Activated T-helper 1 cell treated with anti-CD3 and anti-CD28 coated beads, Interleukin-12 subunit alpha, Interleukin-12 subunit beta, Interleukin-2, Interleukin-4 antibody, amounts not matched to agents 30 ng/mL and 10 ng/mL and 1 ng/mL, durations not matched to agents 14 hours and 24 hours and 36 hours (primary cell): ENCODE measurements at places on chromosomes 2 and 18. TPM values are rescaled to one million over a fixed set of nuclear protein-coding genes. Genes with fewer than 3 reads are reported as not detected.

- DNase-seq = no peak
- no peak overlapping the region for H3K27ac ChIP-seq
- H3K4me1 ChIP-seq = no peaks in the 10 kb centered on the region
- no peak overlapping the region for H3K4me3 ChIP-seq
- H3K27me3 ChIP-seq = peaks cover 3% of the 10 kb centered on the region
Observed at GRCh38 chr2:222272446-222273015, 26.3 kb downstream of the PAX3 start.

- H3K27ac ChIP-seq = no peak overlapping the region
- H3K27me3 ChIP-seq = peaks cover 2% of the 10 kb centered on the region
- no peak for DNase-seq
- no peaks in the 10 kb centered on the region for H3K4me1 ChIP-seq
- H3K4me3 ChIP-seq = no peak overlapping the region
Observed at GRCh38 chr2:199414001-199414400, 43.7 kb downstream of the SATB2 start.

DNA sequence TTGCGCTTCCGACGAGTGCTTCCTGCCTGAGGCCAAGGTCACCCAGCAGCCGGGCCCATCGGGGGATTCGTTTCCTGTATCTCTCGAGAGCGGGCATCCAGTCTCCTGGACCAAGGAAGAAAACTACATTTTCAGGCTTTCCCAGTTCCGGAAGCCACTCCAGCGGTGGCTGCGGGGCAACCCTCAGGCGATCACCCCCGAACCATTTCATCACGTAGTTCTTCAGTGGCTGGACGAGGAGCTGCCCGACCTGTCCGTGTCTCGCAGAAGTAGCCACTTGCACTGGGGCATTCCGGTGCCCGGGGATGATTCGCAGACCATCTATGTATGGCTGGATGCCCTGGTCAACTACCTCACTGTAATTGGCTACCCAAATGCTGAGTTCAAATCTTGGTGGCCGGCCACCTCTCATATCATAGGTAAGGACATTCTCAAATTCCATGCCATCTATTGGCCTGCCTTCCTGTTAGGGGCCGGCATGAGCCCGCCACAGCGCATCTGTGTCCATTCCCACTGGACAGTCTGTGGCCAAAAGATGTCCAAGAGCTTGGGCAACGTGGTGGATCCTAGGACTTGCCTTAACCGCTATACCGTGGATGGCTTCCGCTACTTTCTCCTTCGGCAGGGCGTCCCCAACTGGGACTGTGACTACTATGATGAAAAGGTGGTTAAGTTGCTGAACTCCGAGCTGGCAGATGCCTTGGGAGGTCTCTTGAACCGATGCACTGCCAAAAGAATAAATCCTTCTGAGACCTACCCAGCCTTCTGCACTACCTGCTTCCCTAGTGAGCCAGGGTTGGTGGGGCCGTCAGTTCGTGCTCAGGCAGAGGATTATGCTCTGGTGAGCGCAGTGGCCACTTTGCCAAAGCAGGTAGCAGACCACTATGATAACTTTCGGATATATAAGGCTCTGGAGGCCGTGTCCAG is 1.0 kb downstream of the MARS2 start:
- peak overlapping the region; percentile 85 for H3K27ac ChIP-seq
- no peaks in the 10 kb centered on the region for H3K27me3 ChIP-seq
- peak; percentile 38 for DNase-seq

DNA sequence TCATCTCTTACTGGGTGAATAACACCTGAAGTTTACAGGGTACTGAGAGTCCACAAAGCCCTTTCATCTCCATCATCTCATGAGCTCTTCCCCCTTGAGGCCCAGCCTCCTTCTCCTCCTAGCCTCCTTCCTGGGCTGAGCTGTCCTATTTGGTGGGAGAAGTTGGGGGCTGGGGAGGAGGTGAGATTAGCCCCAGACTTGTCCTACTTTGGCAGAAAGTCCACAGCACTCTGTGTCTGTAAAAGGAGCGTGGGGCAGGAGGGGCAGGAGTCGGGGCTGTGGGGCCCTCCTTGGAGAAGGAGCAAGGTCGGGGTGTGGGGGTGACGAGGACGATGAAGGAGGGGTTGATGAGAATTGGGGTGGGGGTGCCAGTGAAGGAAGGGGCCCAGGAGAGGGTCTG is 10.0 kb upstream of the DES start:
- no peaks in the 10 kb centered on the region for H3K36me3 ChIP-seq
- DNase-seq = no peak
- no peaks in the 10 kb centered on the region for H3K4me1 ChIP-seq
- H3K27me3 ChIP-seq = peaks cover 24% of the 10 kb centered on the region

GRCh38 chr2:227205701-227206100 is 41.3 kb downstream of the COL4A3 start:
- H3K4me3 ChIP-seq = no peak overlapping the region
- no peak overlapping the region for H3K27ac ChIP-seq
- H3K4me1 ChIP-seq = no peaks in the 10 kb centered on the region
- DNase-seq = no peak
- H3K27me3 ChIP-seq = no peaks in the 10 kb centered on the region
- H3K36me3 ChIP-seq = no peaks in the 10 kb centered on the region

GRCh38 chr18:26771524-26771923 is 94.0 kb downstream of the AQP4 start:
- H3K27ac ChIP-seq = no peak overlapping the region
- H3K4me3 ChIP-seq = no peak overlapping the region
- H3K36me3 ChIP-seq = no peaks in the 10 kb centered on the region
- no peak for DNase-seq

GRCh38 chr18:8957731-8958130 is 144.8 kb upstream of the NDUFV2 start:
- no peak overlapping the region for H3K4me3 ChIP-seq
- peaks cover 4% of the 10 kb centered on the region for H3K27me3 ChIP-seq
- no peak overlapping the region for H3K27ac ChIP-seq
- no peak for DNase-seq
- H3K4me1 ChIP-seq = no peaks in the 10 kb centered on the region

DNA sequence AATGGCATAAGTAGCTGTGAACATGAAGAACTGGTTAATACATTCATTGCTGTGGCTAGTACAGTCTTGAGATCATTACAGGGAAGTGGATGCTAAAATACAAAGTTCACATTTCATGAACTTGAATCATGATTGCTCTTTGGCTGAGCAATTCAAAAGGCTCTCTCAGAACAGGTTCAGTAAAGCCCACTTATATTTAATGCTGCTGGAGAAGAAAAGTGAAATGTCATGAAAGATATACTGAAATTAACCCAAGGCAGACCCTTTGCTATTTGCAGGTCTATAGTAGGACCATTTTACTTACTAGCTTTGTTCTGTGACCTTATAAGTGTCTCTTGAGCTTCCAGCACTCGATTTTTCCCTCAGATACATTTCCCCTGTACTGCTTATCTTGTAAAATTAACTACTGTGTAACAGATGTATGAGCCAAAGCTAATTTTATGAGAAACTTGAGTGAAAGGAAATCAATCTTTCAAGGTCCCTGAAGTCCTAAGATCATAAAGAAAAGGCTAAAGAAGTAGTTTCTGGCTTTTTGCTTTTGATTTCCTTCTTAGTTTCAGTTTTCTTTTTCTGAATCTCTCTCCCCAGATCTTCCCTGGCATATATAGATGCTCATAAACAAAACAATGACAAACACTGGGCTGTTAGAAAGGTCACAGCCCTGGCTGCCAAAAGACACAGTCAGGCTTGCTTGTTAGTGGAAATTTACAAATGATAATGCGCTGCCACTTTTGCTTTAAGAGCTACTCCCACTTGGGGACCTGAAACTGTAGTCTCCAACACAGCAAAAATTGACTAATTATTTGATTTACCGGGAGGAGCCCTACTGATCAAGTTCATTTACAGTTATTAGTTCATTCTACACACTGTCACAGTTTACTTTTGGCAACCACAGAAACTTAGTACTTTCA is 132.7 kb upstream of the XPO1 start:
- peaks cover 6% of the 10 kb centered on the region for H3K36me3 ChIP-seq
- H3K4me3 ChIP-seq = peak overlapping the region; percentile 73
- peak overlapping the region; percentile 85 for H3K27ac ChIP-seq
- peaks cover 19% of the 10 kb centered on the region for H3K4me1 ChIP-seq
- H3K27me3 ChIP-seq = peaks cover 7% of the 10 kb centered on the region

- H3K27me3 ChIP-seq = no peaks in the 10 kb centered on the region
- no peak overlapping the region for H3K27ac ChIP-seq
- DNase-seq = no peak
- no peaks in the 10 kb centered on the region for H3K36me3 ChIP-seq
Observed at GRCh38 chr2:122525336-122525735, 769.9 kb downstream of the TSN start.

DNA sequence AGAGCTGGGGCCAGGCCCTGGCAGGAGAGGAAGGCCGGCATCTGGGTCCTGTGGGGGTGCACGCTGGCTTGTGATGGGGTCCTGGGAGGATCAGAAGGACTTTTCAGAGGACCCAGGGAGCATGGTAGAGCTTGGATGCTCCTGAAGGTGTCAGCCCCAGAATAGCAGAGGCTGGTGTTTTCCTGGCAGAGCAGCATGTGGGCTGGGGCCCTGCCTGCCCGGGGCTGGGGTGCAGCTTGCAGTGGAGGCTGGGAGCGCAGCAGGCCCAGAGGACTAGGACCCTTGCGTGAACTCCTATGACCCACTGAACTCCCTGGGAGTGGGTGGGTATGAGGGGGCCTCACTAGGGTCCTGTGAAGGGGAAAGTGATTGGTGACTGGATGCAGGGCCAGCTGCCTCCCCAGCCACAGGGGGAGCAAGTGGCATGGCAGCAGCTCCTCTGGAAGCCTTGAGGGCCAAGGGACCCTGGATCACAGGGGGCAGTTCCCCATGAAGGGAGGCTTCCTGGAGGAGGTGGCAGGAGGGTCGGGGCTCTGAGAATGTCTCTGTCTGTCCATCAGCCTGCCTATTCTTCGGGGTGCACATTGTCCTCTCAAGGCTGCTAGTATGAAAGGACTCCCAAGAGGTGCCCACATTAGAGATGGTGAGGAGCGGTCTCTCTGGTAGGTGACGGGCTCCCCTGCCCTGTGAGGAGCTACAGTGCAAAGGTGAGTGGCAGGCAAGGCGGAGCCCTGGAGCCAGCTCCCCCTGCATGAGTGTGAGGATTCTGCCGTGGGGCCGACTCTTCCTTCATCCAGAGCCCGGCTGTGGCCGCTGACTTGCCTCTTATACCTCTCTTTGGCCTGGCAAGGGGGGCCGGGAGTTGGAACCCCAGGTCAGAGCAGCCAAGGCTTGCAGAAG is 249.0 kb downstream of the DYSF start:
- no peak for DNase-seq
- H3K36me3 ChIP-seq = no peaks in the 10 kb centered on the region
- H3K27ac ChIP-seq = no peak overlapping the region

GRCh38 chr18:79424008-79424565 is 28.4 kb downstream of the NFATC1 start:
- H3K27me3 ChIP-seq = no peaks in the 10 kb centered on the region
- H3K27ac ChIP-seq = peak overlapping the region; percentile 61
- peaks cover 25% of the 10 kb centered on the region for H3K4me1 ChIP-seq
- DNase-seq = no peak

GRCh38 chr2:13052547-13052946 is 335.8 kb downstream of the TRIB2 start:
- no peaks in the 10 kb centered on the region for H3K4me1 ChIP-seq
- DNase-seq = no peak
- no peak overlapping the region for H3K4me3 ChIP-seq
- peaks cover 8% of the 10 kb centered on the region for H3K27me3 ChIP-seq
- no peaks in the 10 kb centered on the region for H3K36me3 ChIP-seq
- H3K27ac ChIP-seq = no peak overlapping the region

- no peak for DNase-seq
- no peaks in the 10 kb centered on the region for H3K36me3 ChIP-seq
- H3K4me1 ChIP-seq = no peaks in the 10 kb centered on the region
- peaks cover 21% of the 10 kb centered on the region for H3K27me3 ChIP-seq
Observed at GRCh38 chr18:49920731-49921130, 107.4 kb upstream of the ACAA2 start.

GRCh38 chr2:77458216-77458615 is 64.0 kb downstream of the LRRTM4 start:
- no peaks in the 10 kb centered on the region for H3K4me1 ChIP-seq
- H3K4me3 ChIP-seq = no peak overlapping the region
- H3K36me3 ChIP-seq = no peaks in the 10 kb centered on the region
- DNase-seq = no peak
- no peak overlapping the region for H3K27ac ChIP-seq

- H3K27ac ChIP-seq = no peak overlapping the region
- no peaks in the 10 kb centered on the region for H3K36me3 ChIP-seq
- no peaks in the 10 kb centered on the region for H3K4me1 ChIP-seq
- no peak overlapping the region for H3K4me3 ChIP-seq
Observed at GRCh38 chr2:14079576-14079975, 552.9 kb upstream of the LRATD1 start.

- peaks cover 3% of the 10 kb centered on the region for H3K36me3 ChIP-seq
- peaks cover 49% of the 10 kb centered on the region for H3K4me1 ChIP-seq
- peak overlapping the region; percentile 38 for H3K4me3 ChIP-seq
- peak; percentile 69 for DNase-seq
- peaks cover 27% of the 10 kb centered on the region for H3K27me3 ChIP-seq
Observed at GRCh38 chr2:233990261-233990798, 60.2 kb upstream of the SPP2 start.

- H3K27me3 ChIP-seq = no peaks in the 10 kb centered on the region
- no peak overlapping the region for H3K4me3 ChIP-seq
- H3K36me3 ChIP-seq = no peaks in the 10 kb centered on the region
- no peak overlapping the region for H3K27ac ChIP-seq
Observed at GRCh38 chr2:50641633-50642032, 390.3 kb downstream of the NRXN1 start.

- H3K27me3 ChIP-seq = no peaks in the 10 kb centered on the region
- H3K36me3 ChIP-seq = peaks cover 28% of the 10 kb centered on the region
- H3K4me1 ChIP-seq = peaks cover 36% of the 10 kb centered on the region
- H3K4me3 ChIP-seq = no peak overlapping the region
Observed at GRCh38 chr2:233430081-233430480, 75.8 kb downstream of the DGKD start.

DNA sequence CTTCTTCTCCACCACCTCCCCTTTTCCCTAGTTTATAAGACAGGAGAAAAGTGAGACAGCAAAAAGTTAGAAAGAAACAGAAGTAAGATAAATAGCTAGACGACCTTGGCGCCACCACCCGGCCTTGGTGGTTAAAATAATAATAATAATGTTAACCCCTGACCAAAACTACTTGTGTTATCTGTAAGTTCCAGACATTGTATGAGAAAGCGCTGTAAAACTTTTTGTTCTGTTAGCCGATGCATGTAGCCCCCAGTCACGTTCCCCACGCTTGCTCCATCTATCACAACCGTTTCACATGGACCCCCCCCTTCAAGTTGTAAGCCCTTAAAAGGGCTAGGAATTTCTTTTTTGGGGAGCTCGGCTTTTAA is 1.5 kb upstream of the BUB1 start:
- DNase-seq = no peak
- H3K4me3 ChIP-seq = peak overlapping the region; percentile 45
- H3K4me1 ChIP-seq = peaks cover 48% of the 10 kb centered on the region
- no peak overlapping the region for H3K27ac ChIP-seq
- peaks cover 4% of the 10 kb centered on the region for H3K36me3 ChIP-seq

GRCh38 chr2:112168422-112169124 is 30.4 kb downstream of the FBLN7 start:
- H3K27ac ChIP-seq = no peak overlapping the region
- peaks cover 27% of the 10 kb centered on the region for H3K4me1 ChIP-seq
- no peak for DNase-seq
- no peaks in the 10 kb centered on the region for H3K36me3 ChIP-seq
- H3K27me3 ChIP-seq = peaks cover 2% of the 10 kb centered on the region

GRCh38 chr2:236730393-236730792 is 160.8 kb downstream of the ACKR3 start:
- H3K4me1 ChIP-seq = no peaks in the 10 kb centered on the region
- H3K27me3 ChIP-seq = no peaks in the 10 kb centered on the region
- H3K36me3 ChIP-seq = no peaks in the 10 kb centered on the region
- DNase-seq = no peak
- H3K27ac ChIP-seq = no peak overlapping the region
- no peak overlapping the region for H3K4me3 ChIP-seq

LONRF2 gene
- total RNA-seq = 0.23 and 0.32 TPM in 2 replicates

EVX2 gene
- not detected in 2 replicates for total RNA-seq

HOXD13 gene
- total RNA-seq = not detected in 2 replicates

ANKRD30B gene
- total RNA-seq = not detected in 2 replicates

ALKAL2 gene
- 0.18 TPM in 1 of 2 replicates, not detected in the other for total RNA-seq

TCF23 gene
- total RNA-seq = not detected in 2 replicates

FSHR gene
- total RNA-seq = not detected in 2 replicates

TRIM43B gene
- not detected in 2 replicates for total RNA-seq
